ENCODE measurements at places on chromosomes 2 and 18. TPM values are rescaled to one million over a fixed set of nuclear protein-coding genes. Genes with fewer than 3 reads are reported as not detected.

- DNase-seq = no peak
Measured at GRCh38 chr2:190947711-190948251, 66.2 kb downstream of the STAT1 start.

DNA sequence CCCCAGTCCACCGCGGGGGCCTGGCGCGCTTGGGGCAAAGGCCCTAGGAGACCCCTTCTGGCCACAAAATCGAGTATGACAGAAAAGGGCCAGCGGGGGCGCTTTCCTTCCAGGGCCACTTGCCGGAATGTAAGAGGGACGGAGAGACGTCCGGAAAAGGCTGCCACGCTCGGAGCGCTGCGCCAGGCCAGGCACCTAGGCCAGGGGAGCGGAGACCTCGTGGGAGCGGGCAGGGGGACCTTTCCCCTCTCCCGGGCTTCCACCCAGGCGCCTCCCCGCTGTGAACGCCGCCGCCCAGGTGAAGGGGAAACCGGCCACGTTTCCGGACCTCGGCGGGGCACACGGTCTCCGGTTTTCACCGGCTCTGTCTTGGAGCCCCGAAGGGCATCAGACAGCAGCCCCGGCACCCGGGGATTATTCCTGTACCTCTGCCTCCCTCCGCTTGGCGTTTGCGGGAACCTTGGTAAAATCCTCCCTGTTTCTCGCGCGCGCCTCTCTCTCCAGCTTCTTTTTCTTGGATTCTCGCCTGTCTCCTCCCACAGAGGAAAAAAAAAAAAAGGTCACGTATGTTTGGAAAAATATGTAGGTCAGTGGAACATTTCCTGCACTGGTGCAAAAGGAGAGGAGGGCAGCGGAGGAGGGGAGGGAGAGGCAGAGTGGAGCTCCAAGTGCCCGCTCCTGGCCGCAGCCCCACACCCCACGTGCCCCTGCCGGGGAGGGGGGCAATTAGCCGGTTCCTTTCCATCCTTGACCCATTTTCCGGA lies 1.2 kb upstream of the NPAS2 start:
- no peak for DNase-seq

DNA sequence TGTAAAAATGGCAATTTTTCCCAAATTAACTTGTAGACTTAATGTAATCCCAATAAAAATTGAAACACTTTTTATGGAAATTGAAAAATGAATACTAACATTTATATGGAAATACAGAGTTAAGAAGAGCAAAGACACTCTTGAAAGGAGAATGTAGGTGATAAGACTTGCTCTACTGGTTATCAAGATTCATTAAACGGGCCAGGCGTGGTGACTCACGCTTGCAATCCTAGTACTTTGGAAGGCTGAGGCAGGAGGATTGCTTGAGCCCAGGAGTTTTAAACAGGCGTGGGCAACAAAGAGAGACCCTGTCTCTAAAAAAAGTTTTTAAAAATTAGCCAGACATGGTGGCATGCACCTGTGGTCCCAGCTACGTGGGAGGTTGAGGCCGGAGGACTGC lies 29.5 kb upstream of the ZNF396 start:
- no peak for DNase-seq

GRCh38 chr18:34838669-34839068 lies 128.6 kb downstream of the DTNA start:
- DNase-seq = no peak

GRCh38 chr2:144509879-144510221 lies 10.1 kb downstream of the ZEB2 start:
- no peak for DNase-seq

DNA sequence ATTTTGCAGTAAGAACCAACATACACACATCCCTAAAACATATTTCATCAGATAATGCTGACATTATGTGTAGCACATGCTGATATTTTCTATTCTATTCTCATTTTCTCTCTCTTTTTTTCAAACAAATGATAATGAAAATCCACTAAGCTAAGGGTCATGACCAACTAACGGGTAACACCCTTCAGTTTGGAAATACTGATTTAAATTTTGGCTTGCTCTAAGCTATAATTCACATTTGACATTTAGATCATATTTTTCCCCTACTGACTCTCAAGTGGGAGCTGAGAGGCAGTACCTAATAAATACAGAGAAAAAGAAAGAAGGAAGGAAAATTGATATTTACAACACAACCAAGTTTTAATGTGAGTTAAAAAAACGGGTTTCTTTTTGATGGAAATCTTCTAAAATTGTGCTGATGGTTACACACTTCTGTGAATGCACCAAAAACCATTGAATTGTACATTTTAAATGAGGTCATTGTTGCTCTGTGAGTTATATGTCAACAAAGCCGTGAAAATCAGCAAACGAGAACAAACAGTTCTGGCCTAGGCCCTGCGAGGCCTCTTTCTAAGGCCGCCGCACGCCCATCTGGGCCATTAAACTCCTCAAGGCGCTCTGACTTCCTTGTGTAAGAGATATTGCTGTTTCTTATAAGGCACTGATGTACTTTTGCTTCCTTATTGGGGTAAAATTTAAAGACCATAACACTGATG lies 124.2 kb downstream of the GALR1 start:
- no peak for DNase-seq

DNA sequence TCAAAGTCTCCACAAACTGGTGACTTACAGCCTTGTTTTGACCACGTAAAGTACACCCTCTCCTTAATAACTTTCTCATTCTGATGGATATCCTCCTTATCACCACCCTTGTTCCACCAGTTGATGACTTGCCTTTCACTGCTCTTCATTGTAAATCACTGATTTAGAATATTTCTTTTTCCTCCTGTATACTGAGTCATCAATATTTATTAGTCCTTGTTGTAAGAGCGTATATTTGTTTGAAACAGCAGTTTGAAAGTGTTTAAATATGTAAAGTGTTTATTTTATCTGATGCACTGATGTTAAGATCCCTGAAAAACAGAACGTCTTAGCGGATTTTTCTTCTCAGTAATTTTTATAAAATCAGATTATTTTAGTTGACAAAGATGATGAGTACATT lies 34.2 kb upstream of the DYSF start:
- DNase-seq = no peak

- DNase-seq = no peak
Measured at GRCh38 chr2:219112651-219113338, 47.8 kb downstream of the NHEJ1 start.

- DNase-seq = no peak
Measured at GRCh38 chr18:78586586-78586985, 393.0 kb upstream of the SALL3 start.

DNA sequence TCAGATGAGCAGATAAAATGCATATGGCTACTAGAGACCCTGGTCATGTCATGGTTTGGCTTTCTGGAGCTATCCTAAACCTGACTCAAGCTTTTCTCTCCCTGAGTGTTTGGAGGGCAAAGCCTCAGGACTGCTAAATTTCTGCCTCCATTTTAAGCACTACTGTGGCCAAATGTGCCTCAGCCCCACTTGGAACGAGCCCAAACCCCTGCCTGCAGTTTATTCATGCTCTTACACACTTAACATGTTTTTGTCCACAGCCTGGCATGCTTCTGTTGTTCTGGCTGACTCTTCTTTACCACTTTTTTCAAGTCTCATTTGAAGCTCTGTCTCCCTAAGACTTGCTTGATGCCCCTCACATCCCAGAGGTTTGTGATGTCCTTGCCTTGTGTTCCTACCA lies 24.7 kb downstream of the MGAT5 start:
- DNase-seq = no peak

DNA sequence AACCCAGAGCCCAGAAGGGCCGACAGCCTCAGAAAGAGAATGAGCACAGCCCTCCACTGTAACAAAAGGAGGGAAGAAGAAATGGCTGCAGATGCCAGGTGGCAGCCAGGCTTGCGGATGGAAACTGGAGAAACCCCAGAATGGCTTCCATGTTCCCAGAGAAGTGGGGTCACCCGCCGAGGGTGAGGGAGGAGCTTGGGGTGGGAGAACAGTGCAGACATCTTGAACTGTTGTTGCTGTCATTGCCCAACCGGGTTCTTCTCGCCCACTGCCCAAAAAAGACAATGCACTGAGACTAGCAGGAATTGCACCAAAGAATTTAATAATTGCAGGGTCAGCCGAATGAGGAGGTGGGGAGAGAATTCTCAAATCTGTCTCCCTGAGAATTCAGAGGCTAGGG lies 223.2 kb upstream of the RAB6C start:
- DNase-seq = no peak

DNA sequence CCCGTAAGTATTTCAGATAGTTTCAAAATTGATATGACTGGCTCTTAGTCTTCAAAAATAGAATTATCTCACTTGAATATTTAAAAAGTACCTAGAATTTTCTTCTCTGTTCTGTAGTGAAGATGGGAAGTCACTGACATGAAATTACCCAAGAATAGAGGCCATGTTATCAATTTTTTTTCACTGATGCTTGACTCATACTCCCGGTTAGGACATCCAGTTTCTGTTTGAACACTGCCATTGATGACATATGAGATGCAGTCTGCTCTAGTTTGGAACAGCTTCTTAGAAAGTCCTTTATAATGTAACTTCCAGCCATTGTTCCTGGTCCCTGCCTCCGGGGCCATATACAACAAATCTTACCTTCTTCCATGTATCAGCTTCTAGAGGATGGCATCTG lies 26.0 kb downstream of the MAP3K20 start:
- no peak for DNase-seq

- DNase-seq = no peak
Measured at GRCh38 chr2:182911813-182912517, 45.5 kb upstream of the FRZB start.

DNA sequence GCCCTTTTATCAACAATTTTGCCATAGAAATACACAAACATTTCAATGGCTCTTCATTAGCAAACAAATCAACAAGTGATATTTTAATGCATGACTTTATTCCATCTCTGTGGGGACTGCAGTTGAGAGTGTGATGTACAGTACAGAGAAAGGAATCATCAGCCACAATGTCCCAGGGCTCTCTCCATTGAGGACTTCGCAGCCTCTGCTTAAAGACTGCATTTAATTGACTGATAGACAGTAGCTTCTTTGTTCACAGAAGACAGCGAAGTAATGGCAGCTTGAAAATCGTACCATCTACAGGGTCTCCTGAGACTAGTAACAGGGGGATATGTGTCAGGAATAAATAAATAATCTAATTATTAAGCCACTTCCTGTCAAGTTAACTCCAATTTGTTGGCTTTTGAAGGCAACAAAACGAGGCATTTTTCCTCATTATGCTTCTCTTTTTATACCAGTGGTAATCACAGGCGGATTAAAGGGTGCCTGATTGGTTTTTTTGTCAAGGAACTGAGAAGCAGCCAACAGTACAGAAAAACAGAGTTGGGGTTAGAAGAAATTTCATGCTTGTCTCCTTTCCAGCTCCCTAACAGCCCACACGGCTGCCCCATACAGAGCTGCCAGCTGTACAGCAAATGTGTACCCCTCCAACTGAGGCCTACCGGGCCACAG lies 164.3 kb downstream of the ZNF521 start:
- no peak for DNase-seq

GRCh38 chr2:47282621-47283272 lies 120.2 kb upstream of the MSH2 start:
- no peak for DNase-seq

- no peak for DNase-seq
Measured at GRCh38 chr2:119174993-119175347, 16.4 kb upstream of the C1QL2 start.

- no peak for DNase-seq
Measured at GRCh38 chr2:152740743-152741328, 22.4 kb downstream of the ARL6IP6 start.

GRCh38 chr18:13912601-13913000 lies 2.7 kb downstream of the MC2R start:
- no peak for DNase-seq

GRCh38 chr2:84639751-84640150 lies 123.5 kb downstream of the DNAH6 start:
- DNase-seq = no peak

- no peak for DNase-seq
Measured at GRCh38 chr2:45830322-45830721, 178.8 kb downstream of the PRKCE start.

DNA sequence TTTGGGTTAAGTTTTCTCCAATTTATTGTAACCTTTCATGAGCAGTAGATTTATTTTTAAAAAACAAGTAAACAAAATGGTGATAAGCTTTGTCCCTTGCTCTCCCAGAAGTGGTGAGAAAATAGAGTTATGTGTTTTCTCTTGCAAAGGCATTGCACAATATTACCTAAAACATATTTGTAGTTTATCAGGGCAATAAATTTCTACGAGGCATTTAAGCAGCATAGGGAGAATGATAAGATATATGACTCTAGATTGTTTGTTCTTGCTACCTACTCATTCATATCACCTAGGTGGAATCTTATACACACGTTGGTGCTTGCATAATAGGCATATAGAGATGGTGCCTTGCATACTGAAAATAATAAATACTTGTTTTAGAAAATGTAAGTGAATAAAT lies 201.7 kb downstream of the MYO1B start:
- no peak for DNase-seq

DNA sequence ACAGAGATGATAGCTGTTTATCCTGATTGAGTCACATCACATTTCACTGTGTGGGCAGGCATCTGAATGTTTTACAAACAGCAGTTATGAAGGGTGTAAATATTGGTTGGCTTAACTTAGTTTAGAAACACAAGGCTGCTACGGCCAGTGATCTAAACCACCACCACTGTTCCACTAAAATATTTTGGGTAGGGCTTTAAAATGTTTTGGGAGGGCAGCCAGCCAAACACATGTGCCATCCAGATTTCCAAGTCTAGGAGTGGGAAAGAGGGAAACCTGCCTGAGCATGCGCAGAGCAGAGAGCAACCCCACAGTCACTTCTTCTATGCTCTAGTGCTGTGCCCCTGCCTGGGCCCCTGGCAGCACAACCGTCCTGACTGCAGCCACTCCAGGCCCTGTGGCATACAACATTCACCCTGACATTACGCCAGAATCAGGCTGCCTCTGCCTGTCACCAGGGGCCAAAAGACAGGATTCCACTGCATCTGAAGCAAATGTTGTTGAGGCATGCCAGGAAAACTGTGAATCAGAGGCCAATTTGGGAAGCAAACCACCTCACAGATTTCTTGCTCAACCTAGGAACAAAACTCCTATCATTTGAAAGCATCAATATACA lies 74.8 kb upstream of the COL5A2 start:
- no peak for DNase-seq

- DNase-seq = no peak
Measured at GRCh38 chr2:95240556-95240955, 33.2 kb downstream of the ZNF892 start.

GRCh38 chr2:41610501-41611190 lies 437.2 kb upstream of the PKDCC start:
- no peak for DNase-seq

DNA sequence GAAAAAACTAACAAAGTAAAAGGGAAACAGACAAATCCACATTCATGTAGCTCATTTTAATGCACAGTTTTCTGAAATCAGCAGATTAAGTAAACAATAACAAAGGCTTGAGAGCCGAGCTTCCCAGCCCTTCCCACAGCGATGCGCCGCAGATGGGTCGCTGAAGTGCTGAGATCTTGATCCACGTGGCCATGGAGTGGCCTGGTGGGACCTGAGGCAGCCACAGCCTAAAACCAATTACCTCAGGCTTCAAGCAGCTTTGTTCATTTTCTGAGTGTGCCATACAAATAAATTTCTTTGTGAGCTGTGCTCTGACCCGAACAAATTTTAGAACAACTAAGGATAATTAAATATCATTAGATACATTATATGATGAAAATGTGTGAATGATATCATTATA lies 25.6 kb upstream of the CYRIA start:
- no peak for DNase-seq

PROM2 gene
- 0.15 TPM for total RNA-seq

PRKAG3 gene
- total RNA-seq = not detected

UGT1A4 gene
- not detected for total RNA-seq

RAB6C gene
- not detected for total RNA-seq

MYOM1 gene
- 2.4 TPM for total RNA-seq

LOXHD1 gene
- not detected for total RNA-seq

SNX17 gene
- total RNA-seq = 116 TPM

IL1R1 gene
- 1.3 TPM for total RNA-seq

TNS1 gene
- total RNA-seq = 3.2 TPM

RRM2 gene
- 546 TPM for total RNA-seq

HOXD13 gene
- not detected for total RNA-seq
